ENCODE measurements at places on chromosomes 3 and 15.
A peak's percentile ranks its signal among the peaks of the same experiment; 100 is the strongest.

- ATAC-seq: no peak
These were observed 14.3 kb downstream of the SUCLG2 start for GRCh38 chr3:67640023-67640660.

- peak; percentile 57 for ATAC-seq
These were observed 3.3 kb upstream of the ITPKA start for GRCh38 chr15:41490355-41490754.

GRCh38 chr15:57012556-57012955 is 94.1 kb downstream of the TCF12 start:
- no peak for ATAC-seq

DNA sequence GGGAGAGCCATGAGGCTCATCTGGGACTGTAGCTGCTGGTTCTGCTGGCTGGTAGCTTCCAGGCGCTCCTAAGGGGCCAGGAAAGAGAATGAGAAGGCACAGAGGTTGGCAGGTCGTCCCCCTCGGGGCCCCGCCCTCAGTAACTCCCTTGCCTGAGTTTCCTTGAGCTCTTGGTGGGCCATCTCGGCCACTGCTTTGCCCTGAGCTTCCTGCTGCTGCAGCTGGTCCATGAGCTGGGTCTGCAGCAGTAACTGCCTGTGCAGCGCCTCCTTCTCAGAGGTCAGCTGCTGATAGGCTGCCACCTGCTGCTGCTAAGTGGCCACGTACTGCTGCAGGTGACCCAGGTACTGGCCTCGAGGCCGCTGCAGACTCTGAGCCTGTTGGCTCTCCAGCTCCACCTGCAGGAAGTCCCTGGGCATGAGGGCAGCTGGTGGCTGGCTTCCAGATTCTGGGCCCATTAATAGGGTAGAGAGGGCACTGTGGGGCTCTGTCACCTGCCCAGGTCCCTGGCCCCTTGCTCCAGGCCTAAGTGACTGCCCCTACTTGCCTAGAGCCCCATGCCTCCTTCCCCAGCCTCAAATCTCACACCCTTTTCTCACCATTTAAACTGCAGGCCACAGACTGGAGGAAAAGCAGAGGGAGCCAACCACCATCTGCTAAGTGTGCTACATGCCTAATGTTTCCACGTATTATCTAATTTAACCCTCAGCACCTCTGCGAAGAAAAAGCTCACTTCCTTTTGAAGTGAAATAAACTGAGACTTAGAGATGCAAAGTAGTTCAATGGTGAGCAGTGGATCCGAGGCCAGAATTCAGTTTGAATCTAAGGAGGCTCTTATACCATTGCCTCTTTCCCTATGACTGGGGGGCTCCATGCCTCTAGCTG is 10.8 kb upstream of the VPS33B start:
- ATAC-seq: peak; percentile 64

GRCh38 chr3:27729748-27730611 is 7.9 kb upstream of the EOMES start:
- ATAC-seq: no peak

- no peak for ATAC-seq
These were observed 75.6 kb upstream of the CACNA2D3 start for GRCh38 chr3:54046641-54047214.

DNA sequence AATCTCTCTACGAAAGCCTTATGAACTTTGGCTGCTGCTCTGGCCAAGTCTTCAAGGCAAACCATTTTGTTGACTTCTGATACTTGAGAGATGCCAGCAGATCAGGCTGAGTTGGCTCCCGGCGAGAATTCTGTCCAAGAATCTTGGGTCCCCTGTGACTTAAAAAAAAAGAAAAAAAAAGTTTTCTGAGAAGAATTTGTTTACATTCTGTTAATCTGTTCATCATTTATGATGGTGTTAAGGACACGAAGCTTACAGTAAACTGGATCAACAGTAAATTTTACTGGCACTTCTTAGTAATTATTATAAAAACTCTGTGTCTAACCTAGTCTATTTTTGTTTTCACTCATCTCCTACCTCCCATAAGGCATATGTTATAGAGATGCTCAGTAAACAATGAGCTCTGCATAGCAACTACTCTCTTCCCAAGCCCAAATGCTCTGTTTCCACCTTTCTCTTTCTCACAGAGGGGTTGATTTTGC is 320.9 kb upstream of the RASGRP1 start:
- ATAC-seq: no peak

GRCh38 chr15:84625123-84625522 is 24.3 kb downstream of the ZSCAN2 start:
- ATAC-seq: no peak

- no peak for ATAC-seq
These were observed 7.7 kb downstream of the STRA6 start for GRCh38 chr15:74194572-74195559.

- no peak for ATAC-seq
These were observed 61.1 kb downstream of the AMOTL2 start for GRCh38 chr3:134312873-134313846.

DNA sequence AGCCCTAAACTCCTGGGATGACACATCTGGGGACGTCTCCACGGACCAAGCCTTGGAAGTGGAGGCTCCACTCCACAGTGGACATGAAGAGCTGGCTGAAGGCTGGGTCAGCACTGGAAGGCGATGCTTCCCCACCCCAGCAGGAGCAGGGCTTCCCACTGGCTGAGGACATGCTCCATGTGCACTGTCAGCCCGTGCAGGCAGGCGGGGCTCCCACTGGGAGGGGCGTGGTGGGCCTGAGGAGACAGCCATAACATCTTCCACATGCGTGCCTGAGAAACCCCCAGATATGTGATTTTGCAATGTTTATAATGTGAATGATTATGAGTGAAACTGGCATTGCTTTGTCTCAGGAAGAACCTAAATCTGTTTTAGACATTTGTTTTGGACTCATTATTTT is 231.3 kb downstream of the KLF13 start:
- no peak for ATAC-seq

- no peak for ATAC-seq
These were observed 28.0 kb downstream of the MYZAP start for GRCh38 chr15:57619746-57620145.

DNA sequence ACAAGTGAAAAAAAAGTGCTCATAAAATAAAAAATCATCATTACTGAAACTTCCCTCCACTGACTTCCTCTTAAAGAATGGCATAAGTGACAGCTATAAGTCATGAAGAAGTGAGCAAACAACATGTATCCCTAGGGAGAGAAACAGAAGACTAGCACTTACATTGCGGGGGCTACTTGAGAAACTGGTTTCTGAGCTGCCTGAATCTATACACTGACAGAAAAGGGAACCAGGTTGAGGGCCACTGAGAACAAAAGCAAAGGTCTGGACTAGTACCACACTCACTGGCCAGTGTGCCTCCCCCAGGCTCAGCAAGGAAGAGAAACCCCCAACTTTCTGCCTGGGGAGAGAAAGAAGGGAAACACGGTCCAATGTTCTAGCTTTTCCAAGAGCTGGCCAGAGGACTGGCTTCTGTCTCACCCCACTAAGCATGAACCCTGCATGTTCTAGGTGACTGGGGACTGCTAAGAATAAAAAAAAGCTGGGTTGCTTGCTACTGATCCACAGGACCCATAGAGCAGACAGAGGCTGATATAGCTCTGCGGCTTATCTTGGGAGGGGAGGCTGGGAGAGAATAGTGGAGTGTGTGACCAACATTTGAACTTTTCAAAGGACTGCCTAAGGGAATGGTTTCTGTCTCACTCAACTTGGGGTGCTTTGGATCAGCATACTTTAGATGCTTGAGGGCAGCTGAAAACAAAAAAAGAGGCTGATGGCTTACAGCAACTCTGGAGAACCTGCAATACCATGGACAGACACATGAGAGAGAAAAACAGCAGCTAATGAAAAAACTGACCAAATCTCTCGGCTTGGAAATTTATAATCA is 8.1 kb downstream of the RAD18 start:
- peak; percentile 97 for ATAC-seq

DNA sequence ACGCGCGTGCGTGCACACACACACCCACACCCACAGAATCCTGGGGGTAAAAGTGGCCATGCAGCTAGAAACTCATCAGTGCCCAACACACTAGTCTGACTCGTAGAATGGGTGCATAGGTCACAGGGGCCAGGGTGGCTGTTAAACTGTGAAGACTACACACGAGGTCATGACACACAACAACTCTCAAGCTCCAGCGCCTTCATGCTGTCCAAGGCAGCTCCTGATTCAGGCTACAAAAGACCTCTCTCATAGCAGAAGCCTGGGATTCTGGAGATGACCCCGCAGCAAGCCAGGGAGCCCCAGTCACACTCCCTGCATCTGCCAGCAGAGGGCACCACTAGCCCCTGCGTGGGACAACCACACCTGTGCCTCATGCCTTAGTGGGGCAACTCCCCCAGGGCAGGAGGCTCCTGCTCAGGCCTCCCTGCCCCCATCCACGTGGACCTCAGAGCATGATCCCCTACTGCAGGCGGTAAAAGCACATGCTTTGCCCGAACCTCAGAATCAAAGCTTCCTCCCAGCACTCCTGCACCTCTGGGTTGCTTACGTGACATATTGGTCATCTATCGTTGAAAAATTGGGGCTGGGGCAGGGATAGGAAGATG is 93.1 kb downstream of the LRIG1 start:
- ATAC-seq: peak; percentile 75

- ATAC-seq: no peak
These were observed 38.9 kb downstream of the ACAN start for GRCh38 chr15:88842156-88842555.

GRCh38 chr15:81088470-81089013 is 45.5 kb upstream of the CFAP161 start:
- no peak for ATAC-seq

- ATAC-seq: peak; percentile 76
These were observed 161.1 kb upstream of the TBL1XR1 start for GRCh38 chr3:177358091-177358976.

DNA sequence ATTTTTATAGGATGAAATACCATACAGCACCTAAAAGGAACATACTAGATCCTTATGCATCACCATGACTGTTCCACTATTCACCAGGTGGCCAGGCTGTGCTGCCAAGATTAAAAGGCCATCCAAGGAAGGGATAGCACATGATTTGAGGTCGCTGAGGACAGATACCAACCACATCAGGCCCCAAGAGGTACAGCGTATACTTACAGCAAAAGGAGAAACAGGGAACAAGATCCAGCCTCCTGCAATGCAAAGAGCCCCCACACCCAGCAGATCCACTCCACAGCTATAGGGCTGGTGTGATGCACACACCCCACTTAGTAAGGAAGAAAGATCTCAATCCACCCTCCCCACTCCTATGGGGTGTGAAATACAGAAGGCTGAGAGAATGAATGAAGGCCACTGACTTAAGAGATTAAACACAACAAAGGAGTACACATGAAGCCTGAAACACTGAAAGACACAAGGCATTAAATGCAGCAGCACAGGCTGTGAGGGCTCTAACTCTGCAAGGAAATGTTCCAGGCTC is 32.0 kb upstream of the ZNF445 start:
- no peak for ATAC-seq

GRCh38 chr15:55780292-55780691 is 37.3 kb upstream of the PRTG start:
- no peak for ATAC-seq

- peak; percentile 47 for ATAC-seq
These were observed 10.3 kb downstream of the LPP start for GRCh38 chr3:188164248-188164687.

GRCh38 chr3:71372911-71373637 is 210.5 kb downstream of the FOXP1 start:
- no peak for ATAC-seq

GRCh38 chr15:81666839-81667238 is 292.8 kb upstream of the TMC3 start:
- no peak for ATAC-seq

DNA sequence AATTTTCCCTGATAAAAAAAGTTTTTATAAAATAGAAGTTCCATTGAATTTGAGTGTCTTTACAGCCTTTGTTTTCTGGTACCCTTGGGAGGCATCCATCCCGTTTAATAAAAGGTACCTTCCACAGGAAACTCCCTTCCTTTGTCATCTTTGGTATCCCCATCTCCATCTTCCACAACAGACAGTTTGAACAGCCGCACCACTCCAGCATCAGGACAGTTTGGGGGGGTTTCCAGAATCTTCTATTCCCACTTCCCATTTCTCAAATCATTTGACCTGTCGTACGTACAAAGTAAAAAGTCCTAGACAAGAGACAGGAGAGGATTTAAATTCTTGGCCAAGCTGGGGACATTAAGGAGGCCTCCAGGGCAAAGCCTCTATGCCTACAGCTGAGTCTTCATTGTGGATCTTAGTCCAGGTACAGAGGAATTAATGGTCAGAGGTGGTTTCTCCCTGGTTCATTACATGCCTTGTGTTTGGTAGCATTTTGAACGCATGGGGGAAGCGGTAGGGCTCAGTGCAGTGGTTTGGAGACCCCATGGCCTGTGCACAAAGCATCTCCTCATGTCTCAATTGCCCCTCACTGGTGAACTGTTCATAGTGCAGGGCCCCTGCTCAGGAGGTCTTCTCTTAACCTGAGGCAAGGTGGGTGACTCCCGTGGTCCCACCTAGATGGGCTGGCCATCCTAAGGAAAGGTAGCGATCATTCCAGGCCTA is 19.4 kb upstream of the BCL2A1 start:
- ATAC-seq: no peak

GRCh38 chr3:128823631-128824030 is 55.8 kb upstream of the ACAD9 start:
- no peak for ATAC-seq

- peak; percentile 48 for ATAC-seq
These were observed 114.7 kb upstream of the TPM1 start for GRCh38 chr15:62927836-62928235.

DNA sequence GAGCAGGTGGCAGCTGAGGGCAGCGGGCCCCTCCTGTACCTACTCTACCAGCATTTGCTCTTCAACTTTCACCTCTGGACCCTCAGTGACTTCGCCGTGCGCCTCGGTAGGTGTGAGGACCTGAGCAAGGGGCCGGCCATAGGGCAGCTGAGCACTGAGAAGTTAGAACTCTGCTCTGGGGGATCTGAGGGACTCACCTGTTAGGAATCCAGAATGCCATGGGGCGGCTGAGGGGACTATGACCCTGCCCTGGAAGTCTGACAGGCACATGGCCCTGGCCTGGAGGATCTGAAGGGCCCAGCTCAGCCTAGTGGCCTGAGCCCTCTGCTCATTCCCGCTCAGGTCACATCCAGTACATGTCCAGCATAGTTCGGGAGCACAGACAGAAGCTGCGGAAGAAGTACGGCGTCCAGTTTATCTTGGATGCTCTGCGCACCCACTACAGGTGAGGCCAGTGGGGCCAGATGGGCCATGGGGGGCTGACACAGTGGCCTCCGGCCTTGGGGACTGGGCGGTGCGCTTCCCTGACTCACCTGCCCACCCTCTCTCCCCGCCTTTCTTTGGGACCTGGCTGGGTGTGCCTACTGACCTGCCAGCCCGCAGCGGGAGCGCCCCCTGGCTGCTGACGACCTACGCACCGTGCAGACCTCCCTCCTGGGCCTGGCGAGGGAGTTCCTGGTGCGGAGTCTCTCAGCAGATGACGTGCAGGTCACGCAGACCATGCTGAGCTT is 18.8 kb downstream of the NBEAL2 start:
- ATAC-seq: peak; percentile 75

DNA sequence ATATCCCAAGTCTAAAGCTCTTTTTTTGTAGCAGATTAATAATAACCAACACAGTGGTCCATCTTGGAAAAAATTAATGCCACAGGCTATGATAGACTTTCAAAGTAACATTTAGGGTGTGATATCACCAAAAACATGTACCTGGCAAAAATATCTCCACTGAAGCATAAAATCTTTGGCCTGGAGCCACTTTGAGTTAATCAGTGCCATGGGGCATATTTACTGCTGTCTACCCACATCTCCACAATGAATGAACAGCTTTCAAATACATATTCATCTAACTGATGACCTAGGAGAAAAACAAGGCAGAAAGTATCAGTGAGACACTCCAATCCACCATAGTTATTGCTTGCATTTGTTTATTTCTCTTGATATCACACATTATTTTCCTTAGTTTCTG is 296.0 kb upstream of the MDFIC2 start:
- ATAC-seq: no peak

Measured in stimulated activated memory B cell treated with anti-CD40 and anti-IgM and Interleukin-4, amounts not matched to agents 10 μg/mL and 1 μg/mL and 100 μg/mL, for 72 hours (primary cell).